Non-pigmented ciliary epithelial cell (primary cell): ENCODE measurements at places on chromosomes 1 and 21.
A peak's percentile ranks its signal among the peaks of the same experiment; 100 is the strongest.

- no peak for DNase-seq
Measured at GRCh38 chr1:214272964-214273533, 7.9 kb upstream of the SMYD2 start.

- DNase-seq, result no peak
Measured at GRCh38 chr1:232084584-232085223, 458.1 kb downstream of the DISC1 start.

- no peak for DNase-seq
Measured at GRCh38 chr1:36414384-36414783, 16.7 kb upstream of the LSM10 start.

DNA sequence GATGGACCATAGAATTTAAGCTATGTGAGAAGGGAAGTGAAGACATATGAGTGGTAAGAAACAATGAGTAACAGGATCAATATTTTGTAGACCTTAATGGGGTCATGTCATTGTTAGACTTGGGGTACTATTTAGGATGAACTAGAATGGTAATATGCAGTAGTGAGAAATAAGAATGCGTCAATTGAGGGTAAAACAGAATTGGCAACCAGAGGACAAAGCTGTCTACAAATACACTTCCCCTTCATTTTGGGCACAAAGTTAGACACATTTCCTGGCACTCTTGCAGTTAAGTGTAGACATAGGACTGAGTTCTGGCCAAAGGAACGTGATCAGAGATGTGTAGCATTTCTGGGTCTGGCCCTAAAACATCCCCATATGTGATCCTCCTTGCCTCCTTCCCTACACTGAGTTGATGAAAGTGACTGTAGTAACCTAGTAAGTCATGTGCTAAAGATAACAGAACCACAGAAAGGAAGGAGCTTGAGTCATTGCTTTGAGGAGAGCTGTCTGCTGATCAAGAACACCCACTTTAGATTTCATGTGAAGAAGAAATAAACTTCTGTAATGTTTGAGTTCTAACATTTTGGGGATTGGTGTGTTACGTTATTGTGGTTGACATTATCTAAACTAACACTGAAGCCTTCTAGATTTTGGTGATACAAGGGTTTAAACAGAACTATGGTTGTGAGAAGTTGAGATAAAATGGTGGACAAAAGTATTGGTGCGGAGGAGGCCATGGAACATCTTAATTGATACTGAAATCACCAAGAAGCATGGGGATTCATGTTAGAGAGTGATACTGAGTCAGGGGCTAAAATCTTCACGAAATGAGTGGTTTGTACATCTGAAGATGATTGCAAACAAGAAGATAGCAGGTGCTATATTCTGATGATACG is 41.7 kb downstream of the CD55 start:
- peak; percentile 65 for DNase-seq

DNA sequence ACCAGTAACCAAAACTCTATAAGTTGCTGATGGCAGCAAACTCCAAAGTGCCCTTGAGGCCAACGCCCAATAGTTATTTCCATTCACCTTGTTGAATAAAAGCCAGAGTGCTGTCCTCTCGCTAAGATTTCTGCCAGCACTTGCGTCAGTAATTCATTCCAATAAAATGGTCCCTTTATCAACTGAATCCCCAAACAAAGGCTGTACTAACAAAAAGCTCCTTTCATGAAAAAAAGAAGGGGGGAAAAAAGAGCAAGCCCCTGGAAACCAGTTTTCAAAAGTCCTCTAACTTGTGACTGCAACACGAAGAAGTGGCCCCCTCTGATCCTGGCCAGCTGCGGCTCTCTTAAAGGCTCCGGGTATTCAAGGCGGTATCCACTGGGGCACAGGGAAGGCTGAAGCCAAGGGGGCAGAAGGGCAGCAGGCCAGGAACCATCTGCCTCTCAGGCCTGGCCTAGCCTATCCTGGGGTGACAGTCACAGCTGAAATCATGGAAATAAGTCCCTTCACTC is 55.8 kb upstream of the ZNF326 start:
- DNase-seq, result no peak

DNA sequence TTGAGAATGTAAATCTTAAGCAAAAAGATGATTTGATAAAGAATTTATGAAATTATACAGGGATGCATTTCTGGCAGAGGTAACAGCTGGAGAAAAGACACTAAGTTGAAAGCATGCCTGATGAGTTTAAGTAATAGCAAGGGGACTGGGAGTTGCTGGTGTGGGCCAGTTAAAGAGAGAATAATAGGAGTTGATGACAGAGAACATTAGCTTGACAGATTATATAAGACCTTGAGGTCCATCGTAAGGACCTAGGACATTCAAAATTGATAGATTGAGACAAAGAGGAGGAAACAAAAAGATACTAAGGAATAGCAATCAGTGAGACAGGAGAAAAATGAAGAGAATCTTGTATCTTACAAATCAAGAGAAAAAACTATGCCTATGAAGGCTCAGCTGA is 84.7 kb upstream of the TMPRSS15 start:
- DNase-seq, result no peak

GRCh38 chr1:24717887-24718650 is 27.2 kb upstream of the CLIC4 start:
- no peak for DNase-seq

GRCh38 chr1:17356387-17357026 is 15.5 kb upstream of the PADI6 start:
- DNase-seq, result no peak

DNA sequence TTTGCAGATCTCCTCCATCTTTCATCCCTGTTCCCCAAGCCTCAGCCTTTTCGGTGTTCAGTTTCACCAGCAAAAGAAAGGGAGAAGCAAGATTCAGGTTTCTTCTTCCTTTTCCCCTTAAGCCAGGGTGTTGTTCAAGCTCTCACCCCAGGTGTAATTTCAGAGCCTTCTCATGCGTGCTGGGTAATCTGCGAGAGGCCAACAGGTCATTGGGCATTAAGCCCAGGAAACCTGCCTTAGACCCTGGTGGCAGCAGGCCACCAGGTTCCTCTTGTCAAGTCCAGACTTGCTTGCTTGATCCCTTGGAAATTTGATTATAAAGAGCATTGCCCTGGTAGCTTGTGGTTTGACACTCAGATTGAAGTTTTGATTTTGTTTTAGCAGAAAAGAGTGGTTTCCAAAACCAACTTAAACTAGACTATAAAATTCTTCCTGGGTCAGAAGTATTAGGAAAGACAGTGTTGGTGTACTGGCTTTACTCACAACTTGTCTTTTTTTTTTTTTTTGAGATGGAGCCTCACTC is 6.9 kb downstream of the AKR1A1 start:
- no peak for DNase-seq

GRCh38 chr21:26499495-26499894 is 73.6 kb downstream of the CYYR1 start:
- DNase-seq, result no peak

- no peak for DNase-seq
Measured at GRCh38 chr21:45464309-45464708, 59.3 kb downstream of the COL18A1 start.

GRCh38 chr1:233042834-233043233 is 92.4 kb downstream of the NTPCR start:
- no peak for DNase-seq

DNA sequence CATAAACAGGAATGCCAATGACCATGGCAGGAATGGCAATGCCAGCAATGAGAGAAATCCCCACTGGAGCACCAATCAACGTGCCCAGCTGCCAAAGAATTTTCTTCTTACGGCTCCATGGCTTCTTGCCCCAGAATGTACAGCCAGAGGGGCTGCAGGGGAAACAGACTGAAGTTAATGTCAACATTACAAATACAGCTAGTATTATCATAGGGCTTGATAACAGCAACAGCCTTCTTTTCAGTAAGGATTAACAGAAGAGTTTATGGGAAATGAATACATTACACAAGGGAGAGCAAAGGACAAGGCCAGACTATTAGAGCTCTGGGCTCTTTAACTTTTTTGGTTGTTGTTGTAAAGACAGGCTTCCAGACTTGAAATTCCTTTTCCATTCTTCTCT is 18.2 kb downstream of the RNF19B start:
- no peak for DNase-seq

DNA sequence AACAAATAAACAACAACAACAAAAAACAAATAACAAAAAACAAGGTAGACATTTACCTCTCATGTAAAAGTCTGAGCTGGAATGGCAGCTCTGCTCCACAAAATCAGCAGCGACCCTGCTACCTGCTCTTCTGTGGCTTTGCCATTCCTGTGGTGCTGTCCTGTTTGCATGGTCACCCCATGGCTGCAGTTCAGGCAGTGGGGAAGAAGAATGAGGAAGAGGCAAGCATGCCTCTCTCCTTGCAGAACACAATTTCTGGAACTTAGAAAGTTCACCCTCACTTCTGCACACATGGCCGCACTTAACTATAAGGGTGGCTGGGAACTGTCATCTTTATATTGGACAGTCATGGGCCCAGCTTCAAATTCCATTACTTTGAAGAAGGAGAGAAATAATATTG is 84.8 kb upstream of the GNG12 start:
- no peak for DNase-seq

DNA sequence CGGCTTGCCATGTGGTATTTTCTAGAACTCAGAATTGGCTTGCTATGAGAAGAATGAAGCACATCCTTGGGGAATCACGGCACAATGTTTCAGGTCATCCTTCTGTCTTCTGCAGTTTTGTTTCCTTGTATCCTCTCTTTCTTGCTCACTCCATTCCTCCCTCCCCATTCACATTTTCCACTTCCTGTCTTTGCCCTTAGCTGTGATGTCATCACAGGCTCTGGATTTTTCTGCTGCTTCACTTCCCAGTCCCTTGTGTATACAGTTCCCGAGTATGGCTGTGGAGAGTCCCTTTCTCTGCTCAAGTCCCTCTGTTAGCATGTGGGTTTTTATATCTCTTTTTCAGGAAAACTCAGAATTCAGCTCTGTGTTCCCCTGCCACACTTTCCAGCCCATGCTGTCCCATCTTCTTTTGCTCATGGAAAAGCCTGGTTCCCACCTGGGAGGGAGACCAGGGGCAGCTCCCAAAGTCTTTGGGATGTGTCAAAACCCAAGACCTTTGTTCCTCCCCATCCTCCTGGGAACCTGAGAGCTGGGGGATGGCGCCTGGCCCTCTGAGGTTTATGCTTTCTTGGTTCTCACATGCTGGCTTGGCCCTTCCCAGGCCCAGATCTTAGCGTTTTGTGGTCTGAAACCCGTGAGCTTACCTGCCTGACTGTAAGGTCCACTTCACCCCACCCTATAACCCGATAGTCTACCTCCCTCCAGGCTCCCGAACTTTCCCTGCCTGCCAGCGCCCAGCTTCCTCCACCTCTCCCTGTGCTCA is 4.8 kb upstream of the RGS16 start:
- DNase-seq, result no peak

- DNase-seq, result no peak
Measured at GRCh38 chr1:15411593-15412137, 2.0 kb downstream of the EFHD2 start.

GRCh38 chr1:43312212-43312623 is 11.4 kb downstream of the TIE1 start:
- no peak for DNase-seq

DNA sequence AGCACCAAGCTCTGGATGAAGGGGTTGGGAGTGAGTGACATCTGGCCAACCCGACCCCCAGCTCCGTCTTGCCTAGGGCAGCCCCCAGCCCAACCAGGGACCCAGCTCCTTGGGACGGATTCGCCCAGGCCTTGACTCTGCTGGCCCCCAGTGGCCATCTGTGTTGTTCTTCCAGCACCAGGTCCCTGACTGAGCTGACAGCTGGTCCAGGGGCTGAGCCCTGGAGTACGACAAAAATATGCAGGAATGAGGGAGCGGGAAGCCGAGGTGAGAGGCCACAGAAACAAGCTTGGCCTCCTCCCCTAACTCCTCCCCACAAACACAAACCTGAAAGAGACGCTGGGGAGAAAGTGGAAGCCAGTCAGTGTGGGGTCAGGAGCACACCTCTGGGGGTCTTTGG is 55.0 kb upstream of the PAX7 start:
- no peak for DNase-seq

DNA sequence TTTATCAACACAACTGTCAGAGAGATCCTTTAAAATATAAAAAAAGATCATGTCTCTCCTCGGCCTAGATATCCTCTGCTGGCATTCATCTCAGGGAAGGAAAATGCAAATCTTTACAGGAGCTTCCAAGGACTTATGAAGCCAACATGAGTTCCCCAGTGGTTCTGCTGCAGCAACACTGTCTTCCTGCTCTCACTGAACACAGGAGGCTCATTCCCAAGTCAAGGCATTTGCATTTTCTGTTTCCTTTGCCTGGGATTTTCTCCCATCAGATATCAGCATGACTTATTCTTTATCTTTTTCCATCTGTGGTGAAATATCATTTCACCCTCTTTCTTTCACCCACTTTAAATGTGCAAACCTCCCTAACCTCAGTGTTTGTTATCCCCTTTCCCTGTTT is 513.8 kb upstream of the ZP4 start:
- DNase-seq, result no peak

GRCh38 chr1:71081697-71082080 is 854 bp upstream of the ZRANB2 start:
- DNase-seq, result no peak

GRCh38 chr1:224116131-224116530 is 2.2 kb downstream of the FBXO28 start:
- DNase-seq, result peak; percentile 23

GRCh38 chr1:169132512-169133227 is 26.2 kb downstream of the ATP1B1 start:
- DNase-seq, result no peak

DNA sequence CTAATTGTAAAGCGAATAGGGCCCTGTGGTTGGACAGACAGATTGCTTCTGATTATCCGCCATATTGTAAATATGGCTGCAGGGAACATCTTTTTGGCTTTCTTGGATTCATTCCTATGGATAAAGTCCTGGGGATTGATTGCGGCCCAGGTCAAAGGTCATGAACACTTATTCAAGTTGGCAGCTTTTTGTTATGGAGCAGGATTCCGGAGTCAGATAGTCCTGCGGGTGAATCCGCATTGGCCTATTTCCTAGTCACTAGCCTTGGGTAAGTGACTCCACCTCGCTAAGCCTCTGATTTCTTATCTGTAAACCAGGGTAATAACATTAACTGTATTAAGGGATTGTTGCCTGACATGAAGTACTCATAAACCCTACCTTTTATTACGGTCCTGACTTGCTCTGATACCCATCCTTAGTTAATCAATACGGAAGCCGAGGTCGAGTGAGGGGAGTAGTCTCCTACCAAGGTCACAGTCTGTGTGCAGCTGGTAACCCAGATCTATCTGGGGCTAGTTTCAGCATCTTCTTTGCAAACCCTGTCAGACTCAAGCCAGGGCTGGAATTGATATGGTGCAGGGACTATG is 31.7 kb downstream of the EDN2 start:
- no peak for DNase-seq

DNA sequence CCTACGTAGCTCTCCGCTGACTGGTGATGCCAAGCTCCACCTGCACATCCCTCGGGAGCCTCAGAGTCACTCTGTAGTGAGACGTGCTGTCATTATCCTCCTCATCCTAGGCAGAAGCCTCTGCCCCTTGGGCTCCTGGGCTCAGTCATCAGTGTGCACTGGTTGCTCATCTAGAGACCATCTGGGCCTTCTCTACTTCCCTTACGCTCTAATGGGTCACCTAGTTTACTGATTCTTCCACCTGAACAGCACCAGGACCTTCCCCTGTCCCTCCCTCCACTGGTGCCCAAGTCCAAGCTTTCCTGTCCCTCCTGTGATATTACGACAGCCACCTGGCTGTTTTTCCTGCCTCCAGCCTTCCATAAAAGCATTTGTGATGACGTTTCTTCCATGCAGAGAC is 136.1 kb upstream of the ERRFI1 start:
- DNase-seq, result no peak

- DNase-seq, result no peak
Measured at GRCh38 chr1:181398544-181398943, 84.8 kb upstream of the CACNA1E start.

- peak; percentile 13 for DNase-seq
Measured at GRCh38 chr1:111538343-111539025, 35.1 kb upstream of the ADORA3 start.
